ENCODE measurements at places on chromosomes 3 and 15.

DNA sequence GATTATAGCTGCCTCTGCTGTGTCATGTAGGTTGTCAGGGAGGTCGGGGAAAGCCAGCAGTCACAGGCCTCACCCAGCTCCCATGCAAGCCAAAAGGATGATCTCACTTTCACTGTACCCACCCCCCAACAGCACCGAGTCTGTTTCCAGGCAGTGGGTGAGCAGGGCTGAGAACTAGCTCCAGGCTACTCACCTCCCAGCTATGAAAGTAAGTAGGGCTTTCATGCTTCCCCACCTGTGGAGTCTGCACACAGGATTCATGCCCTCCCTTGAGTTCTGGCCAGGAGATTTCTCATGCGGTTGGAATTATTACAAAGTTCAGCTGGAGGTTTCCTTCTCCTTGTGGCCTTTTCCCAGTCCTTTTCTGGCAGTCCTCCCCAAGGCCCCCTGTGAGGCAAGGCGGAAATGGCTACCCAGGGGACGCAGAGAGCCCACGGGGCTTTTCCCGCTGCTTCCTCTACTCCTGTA is 356.2 kb downstream of the SV2B start:
- no peak for DNase-seq

- DNase-seq = no peak
Observed at GRCh38 chr3:106683953-106684620, 693.2 kb upstream of the CCDC54 start.

- DNase-seq = no peak
Observed at GRCh38 chr3:14631101-14631497, 20.5 kb upstream of the CCDC174 start.

- no peak for DNase-seq
Observed at GRCh38 chr15:74027688-74028087, 33.2 kb downstream of the PML start.

GRCh38 chr3:49779358-49780079 is 6.8 kb downstream of the IP6K1 start:
- DNase-seq = no peak

DNA sequence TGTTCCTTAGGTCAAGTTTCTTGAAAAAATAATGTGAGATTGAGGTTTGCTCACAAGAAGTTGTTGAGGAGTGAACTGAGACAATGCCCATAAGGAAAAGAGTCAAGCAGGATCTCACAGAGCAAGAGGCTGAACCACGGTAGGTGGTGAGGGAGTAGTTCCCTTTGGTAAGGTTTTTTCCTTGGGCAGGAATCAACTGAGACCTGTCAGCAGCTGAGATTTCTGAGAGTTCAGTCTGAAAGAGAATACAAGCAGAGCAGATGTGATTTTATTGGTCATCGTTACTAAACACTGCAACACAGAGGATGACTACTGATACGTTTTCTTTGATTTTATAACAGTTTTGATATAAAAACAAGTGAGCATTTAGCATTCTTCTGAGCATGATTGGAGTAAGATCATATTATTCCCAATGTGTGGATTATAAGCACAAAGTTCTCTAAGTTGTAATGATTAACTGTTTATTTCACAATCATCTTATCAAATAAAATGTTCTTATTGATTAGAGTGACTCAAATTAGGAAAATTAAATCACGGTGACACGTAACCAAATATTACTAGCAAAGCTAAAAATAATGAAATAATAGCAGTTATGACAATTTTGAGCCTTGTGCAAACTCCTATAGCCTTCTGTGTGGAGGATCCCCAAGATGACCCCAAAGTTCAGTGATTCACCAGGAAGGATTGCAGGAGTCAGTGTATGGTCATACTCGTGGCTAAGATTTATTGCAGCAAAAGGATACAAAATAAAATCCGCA is 346.2 kb upstream of the ZNF717 start:
- no peak for DNase-seq

GRCh38 chr15:77516076-77516475 is 95.4 kb downstream of the HMG20A start:
- DNase-seq = no peak

DNA sequence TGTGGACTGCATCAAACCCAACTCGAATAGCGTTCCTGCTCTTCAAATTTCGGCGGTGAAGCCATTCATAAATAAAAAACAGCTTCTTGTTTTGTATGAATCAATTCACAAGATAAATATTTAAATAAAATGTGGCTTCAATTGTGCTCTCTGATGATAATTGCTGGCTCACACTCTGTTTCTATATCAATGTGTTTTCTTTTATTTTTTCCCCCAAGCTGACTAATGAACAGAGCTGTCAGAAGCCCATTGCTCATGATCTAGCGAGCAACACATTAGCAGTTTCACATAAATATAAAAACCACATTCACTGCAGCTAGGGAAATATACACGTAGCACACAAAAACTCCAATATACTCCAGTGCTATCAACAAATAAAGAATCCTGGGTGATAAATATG is 45.0 kb upstream of the FOXP1 start:
- DNase-seq = no peak

- DNase-seq = no peak
Observed at GRCh38 chr3:69094467-69095205, 9.9 kb downstream of the ARL6IP5 start.

DNA sequence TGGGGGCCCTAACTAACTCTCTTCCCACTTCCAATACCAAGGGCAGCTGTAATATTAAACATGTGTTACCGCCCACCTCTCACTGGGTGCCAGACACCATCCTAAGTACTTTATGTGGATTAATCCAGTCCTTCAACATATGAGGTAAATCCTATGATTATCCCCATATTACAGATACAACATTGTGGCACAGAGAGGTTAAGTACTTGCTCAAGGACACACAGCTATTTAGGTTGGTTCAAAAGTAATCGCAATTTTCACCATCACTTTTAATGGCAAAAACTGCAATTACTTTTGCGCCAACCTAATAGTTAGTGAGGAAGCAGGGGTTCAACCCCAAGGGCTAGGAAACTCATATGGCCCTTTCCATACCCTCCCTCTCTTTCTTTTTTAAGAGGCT is 100.8 kb downstream of the SEMA5B start:
- no peak for DNase-seq

GRCh38 chr3:128489674-128489926 is 3.4 kb downstream of the GATA2 start:
- DNase-seq = no peak

DNA sequence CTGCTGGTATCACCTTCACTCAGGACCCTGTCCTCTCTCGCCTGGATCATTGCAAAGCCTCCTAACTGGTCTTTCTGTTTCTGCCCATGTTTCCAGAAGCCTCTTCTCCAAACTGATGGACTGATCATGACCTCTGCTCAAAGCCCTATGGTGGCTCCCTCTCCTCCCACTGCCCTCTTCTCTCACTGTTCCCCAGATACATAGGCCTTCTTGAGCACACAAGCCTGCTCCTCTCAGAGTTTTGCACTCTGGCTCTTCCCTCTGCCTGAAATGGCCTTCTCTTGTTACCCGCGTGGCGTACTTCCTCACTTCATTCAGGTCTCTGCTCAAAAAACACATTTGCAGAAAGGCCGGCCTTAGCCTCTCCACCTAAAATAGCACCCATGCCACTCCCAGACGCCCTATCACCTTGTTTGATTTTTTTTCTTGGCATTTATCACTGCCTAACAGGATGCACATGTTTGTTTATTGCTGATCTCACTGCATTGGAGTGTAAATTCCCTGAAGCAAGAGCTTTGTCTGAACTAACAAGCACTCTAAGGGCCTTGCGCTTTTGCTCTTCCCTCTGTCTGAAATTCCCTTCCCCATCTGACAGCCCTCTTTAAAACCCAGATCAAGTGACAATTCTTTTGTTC is 1.4 kb upstream of the ETFA start:
- no peak for DNase-seq

GRCh38 chr15:88323976-88324740 is 67.6 kb upstream of the NTRK3 start:
- no peak for DNase-seq

DNA sequence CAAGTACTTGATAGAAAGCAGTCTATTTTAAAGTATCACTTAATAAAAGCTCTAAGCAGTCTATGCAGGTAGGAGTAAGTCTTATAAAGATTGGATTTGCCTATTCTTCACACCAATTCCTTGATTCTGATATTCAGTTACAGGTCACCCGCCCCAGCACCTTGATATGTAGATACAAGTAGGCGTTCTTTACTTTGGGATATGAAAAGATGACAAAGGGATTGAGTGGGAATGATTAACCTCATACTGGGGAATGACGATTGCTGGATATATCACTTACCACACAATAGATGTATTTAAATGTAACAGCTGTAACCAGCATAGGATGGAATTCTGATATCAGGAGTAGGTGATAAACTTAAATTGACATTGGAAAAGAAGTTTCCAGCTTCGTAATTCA is 47.1 kb downstream of the HHLA2 start:
- no peak for DNase-seq

GRCh38 chr15:40285151-40285550 is 2.3 kb upstream of the ANKRD63 start:
- DNase-seq = no peak

GRCh38 chr15:62782896-62783295 is 259.7 kb upstream of the TPM1 start:
- DNase-seq = no peak

DNA sequence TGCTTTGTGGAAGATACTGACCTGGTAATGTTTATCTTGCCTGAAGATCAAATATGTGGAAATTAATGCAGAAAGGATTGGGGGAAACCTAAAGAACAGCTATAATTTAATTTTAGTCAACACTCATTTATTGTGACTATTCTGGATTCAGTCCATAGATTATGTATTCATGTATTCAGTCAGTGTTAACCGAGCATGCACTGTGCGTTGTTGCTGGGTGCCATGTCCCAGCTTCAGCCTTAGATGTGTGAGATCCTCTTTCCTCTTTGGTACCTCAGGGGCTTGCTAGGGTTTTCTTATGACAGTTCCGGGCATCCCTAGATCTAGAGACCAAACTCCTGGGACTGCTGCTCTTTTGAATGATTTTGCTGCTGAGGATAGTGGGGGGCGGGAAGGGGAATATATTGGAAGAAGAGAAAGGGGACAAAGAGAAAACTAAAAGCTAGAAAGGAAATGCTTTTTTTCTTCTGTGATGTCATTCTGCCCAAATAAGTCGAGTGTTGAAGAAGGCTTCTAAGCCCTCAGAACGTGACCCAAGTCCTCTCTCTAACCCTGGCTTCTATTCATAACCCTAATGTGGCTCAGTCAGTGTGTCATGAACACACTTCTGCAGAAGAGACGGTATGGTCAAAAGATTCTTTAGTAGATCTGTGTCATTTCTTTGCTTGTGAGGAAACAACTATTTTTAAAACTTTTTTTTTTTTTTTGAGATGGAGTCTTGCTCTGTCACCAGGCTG is 33.5 kb downstream of the STARD9 start:
- no peak for DNase-seq

GRCh38 chr3:125232401-125232800 is 19.9 kb upstream of the SLC12A8 start:
- DNase-seq = no peak

GRCh38 chr3:46393011-46393410 is 13.9 kb downstream of the CCR5AS start:
- DNase-seq = no peak

DNA sequence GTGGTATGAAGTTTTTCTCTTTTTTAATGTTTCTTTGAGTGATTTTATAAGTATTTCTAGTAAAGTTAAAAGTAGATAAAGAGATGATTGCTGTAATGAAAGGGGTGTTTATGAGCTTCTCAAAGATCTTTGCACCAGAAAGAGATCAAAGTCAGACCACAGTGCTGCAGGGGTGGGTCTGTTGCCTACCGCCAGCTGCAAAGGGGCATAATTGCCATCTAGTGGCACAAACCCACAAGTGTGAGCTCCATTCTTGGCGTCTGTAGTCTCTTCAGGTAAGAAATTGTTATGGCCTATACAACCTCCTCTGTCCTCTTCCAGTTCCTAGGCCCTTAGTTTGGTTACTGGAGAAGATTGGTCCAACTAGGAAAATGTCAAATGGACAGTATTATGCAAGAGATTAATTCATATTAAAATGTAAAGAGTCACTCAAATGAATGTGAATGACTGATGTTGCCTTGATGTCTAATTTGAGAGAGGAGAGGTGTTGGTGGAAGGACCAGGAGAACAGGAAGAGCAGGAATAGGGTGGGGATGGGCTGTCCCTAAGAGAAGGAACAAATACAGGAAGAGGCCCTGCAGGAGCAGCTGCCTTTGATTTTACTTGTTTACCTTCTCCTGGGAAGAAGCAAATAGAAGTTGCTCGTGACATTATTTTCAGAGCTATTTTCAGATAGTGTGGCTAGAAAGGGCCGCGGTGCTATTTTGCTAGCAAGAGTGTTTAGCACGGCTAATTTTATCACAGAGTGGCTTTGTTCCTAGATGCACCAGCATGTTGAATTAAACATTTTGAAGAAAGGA is 53.0 kb upstream of the GSK3B start:
- peak; percentile 21 for DNase-seq

- no peak for DNase-seq
Observed at GRCh38 chr15:32747921-32748342, 30.1 kb downstream of the GREM1 start.

DNA sequence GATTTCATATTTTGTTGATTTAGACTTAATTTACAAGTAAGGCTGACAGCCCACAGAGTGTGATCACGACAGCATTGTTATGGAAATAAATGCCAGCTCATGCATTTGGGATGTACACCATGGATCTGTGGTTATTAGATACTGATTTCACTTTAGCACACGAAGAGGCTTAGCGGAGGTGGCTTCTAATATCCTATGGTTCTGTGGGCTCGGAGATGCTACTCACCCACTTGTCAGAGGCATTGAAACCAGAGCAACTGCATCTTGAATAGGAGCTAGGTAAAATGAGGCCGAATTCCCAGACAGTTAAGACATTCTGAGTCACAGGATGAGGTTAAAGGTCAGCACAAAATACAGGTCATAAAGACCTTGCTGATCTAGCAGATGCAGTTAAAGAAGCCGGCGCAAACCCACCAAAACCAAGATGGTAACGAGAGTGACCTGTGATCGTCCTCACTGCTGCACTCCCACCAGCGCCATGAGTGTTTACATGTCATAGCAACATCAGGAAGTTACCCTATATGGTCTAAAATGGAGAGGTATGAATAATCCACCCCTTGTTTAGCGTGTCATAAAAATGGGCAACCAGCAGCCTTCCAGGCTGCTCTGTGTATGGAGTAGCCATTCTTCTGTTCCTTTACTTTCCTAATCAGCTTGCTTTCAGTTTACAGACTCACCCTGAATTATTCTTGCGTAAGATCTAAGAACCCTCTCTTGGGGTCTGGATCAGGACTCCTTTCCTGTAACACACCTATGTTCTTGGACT is 117.5 kb downstream of the PGPEP1L start:
- DNase-seq = no peak

GRCh38 chr3:45442679-45443253 is 54.4 kb downstream of the LARS2 start:
- no peak for DNase-seq

GRCh38 chr3:122350814-122351418 is 25.9 kb downstream of the CSTA start:
- no peak for DNase-seq

DNA sequence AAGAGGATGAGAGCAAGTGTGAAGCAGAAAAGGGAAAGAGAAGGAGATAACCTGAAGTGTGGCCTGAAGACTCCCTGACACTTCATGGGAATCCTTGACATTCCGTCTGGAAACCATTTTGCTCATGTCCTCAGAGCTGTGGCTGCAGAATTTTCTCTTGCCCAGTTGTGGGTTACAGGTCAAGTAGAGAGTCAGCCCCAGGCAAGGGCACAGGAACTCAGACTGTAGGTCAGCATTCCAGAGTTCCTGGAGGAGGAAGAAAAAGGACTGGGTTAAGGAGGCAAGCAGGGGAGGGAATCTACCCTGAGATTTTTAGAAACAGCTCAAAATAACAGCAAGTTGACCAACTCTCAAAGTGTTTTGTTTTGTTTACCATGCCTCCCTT is 4.1 kb upstream of the THSD4 start:
- no peak for DNase-seq

- DNase-seq = no peak
Observed at GRCh38 chr3:150247441-150247840, 160.7 kb upstream of the TSC22D2 start.
